ENCODE measurements at places on chromosomes 13 and 19.

GRCh38 chr19:51607920-51608562 lies 22.2 kb downstream of the SIGLEC5 start:
- DNase-seq = peak; percentile 91

GRCh38 chr13:50994651-50995050 lies 85.1 kb downstream of the RNASEH2B start:
- DNase-seq = no peak

- DNase-seq = no peak
Measured at GRCh38 chr13:49828453-49828852, 36.0 kb upstream of the KPNA3 start.

GRCh38 chr13:101978552-101979315 lies 423.1 kb downstream of the FGF14 start:
- DNase-seq = no peak

GRCh38 chr13:99363949-99364348 lies 56.8 kb upstream of the GPR183 start:
- no peak for DNase-seq

DNA sequence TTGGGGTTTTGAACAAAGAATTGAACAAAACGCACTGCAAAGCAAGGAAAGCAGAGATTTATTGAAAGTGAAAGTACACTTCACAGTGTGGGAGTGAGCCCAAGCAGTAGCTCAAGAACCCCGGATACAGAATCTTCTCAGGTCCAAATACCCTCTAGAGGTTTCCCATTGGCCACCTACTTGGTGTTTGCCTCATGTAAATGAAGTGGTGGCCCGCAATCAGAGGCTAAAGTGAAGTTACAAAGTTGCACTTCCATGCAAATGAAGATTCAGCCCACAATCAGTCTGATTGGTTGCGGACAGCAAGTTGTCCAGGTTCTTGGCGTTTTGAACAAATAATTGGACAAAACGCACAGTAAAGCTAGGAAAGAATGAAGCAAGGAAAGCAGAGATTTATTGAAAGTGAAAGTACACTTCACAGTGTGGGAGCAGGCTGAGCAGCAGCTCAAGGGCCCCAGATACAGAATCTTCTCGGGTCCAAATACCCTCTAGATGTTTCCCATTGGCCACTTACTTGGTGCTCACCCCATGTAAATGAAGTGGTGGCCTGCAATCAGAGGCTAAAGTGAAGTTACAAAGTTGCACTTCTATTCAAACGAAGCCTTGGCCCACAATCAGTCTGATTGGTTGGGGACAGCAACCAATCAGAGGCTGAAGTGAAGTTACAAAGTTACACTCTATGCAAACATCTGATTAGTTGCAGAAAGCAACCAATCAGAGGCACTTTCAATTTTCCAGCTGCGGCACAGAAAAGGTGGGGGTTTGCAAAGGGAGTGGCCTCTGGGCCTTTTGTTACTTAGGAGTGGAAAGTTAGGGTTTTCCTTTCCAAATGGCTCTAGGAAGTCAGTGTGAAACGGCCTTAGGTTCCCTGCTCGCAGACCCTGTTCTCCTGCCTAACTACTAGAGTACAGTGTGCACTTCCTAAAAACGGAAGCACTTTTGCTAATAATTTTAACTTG lies 4.8 kb upstream of the TM9SF2 start:
- DNase-seq = peak; percentile 32

GRCh38 chr13:35472323-35472881 lies 4.1 kb downstream of the MAB21L1 start:
- no peak for DNase-seq

- no peak for DNase-seq
Measured at GRCh38 chr13:53781941-53782340, 753.3 kb downstream of the OLFM4 start.

GRCh38 chr19:29805031-29805965 lies 6.5 kb upstream of the CCNE1 start:
- peak; percentile 90 for DNase-seq

DNA sequence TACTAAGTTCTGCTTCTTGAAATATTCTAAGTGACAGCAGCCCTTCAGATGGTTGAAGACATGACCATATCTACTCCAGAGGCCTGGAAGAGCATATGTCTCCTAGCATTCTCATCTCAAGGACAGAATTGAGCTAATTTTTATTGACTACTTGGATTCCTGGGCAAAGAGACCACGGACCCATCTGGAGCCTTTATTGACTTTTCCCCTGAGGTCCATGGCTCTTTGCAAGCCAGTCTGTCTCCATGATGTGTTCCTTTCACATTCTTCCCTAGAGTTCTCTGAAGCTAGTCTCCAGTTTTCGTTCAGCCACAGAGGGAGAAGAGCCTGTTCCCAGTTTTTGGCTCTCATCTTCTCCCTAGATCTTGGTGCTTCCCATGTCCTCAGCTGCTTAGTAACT lies 202.7 kb downstream of the PCCA start:
- no peak for DNase-seq

GRCh38 chr13:104296286-104296685 lies 1230.1 kb upstream of the SLC10A2 start:
- no peak for DNase-seq

DNA sequence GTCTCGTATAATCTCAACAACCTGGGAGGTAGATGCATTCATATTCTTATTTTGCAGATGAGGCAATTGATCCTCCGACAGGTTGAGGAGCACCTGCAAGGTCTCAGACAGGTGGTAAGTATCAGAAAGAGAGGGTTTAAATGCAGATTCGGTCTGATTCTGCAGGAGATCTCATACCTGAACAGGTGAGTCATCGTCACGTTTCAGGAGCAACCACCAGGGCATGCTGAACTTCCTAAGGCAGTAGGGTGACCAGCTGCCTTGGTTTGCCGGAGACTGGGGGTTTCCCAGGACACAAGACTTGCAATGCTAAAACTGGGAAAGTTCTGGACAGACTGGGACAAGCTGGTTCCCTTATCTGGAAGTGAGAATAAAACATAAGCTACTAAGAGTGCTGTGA lies 68.8 kb upstream of the TSHZ3 start:
- peak; percentile 72 for DNase-seq

DNA sequence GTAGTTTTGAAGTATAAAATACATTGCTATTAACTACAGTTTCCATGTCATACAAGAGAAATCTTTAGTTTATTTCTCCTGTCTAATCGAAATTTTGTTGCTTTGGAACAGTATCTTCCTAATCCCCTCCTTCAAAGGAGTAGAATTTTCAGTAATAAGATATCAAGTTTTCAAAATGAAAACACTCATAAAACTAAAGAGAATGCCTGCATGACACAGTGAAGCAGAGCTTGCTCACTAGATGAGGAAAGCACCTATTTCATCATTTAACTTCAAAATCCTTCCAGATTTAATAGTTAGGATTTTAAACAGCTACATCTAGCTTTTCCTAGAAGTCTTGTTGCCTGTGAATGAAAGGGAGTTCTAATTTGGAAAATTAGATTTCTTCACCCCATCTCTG lies 80.8 kb downstream of the TNFSF11 start:
- no peak for DNase-seq

GRCh38 chr13:72638059-72638815 lies 89.2 kb downstream of the MZT1 start:
- no peak for DNase-seq

- no peak for DNase-seq
Measured at GRCh38 chr19:51417107-51417809, at the start of gene SIGLEC10. Gene SIGLEC10, minus strand, starts transcription at chr19:51417642. Its CDS starts 61 bp downstream, at chr19:51417581.

- DNase-seq = no peak
Measured at GRCh38 chr19:33616857-33617256, 4.9 kb upstream of the CHST8 start.

DNA sequence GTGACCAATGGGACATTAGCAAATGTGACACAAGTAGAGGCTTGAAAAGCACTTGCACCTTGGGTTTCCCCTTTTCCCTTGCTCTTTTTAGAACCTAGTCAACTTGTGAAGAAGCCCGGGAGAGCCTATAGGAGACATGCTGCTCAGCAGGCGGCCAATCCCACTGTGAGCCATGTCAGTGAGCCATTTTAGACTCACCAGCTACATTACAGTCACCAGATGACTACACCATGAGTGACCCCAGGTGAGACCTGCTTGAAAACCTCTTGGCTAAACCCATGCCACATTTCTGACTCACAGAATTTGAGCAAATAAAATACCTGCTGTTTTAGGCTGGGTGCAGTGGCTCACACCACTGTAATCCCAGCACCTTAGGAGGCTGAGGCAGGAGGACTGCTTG lies 317.5 kb downstream of the KLF12 start:
- DNase-seq = no peak

- no peak for DNase-seq
Measured at GRCh38 chr13:109533350-109533749, 253.0 kb downstream of the IRS2 start.

- no peak for DNase-seq
Measured at GRCh38 chr13:28954810-28955209, 134.7 kb downstream of the MTUS2 start.

DNA sequence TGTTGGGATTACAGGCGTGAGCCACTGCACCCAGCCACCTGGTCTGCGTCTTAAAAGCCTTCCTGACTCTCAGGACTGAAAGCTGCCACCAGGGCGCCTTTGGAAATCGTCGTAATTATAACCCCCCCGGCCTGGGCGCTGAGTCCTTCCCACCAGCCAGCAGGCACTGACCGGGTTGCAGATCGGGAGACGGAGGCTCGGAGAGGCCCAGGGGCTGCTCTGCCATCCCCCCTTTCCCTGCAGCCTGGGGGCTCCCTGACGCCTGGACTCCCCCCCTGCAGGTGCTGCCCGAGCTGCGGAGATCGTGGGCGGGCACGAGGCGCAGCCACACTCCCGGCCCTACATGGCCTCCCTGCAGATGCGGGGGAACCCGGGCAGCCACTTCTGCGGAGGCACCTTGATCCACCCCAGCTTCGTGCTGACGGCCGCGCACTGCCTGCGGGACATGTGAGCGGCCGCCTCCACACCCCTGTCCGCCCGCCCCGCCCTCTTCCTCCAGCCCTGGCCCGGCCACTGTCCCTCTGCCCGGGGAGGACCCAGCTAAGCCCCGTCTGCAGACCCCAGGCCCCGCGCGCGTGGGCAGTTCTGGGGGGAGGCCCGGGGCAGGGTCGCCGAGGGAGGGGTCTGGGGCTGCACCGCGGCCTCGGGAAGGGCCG lies 2.5 kb downstream of the PRTN3 start:
- DNase-seq = no peak

DNA sequence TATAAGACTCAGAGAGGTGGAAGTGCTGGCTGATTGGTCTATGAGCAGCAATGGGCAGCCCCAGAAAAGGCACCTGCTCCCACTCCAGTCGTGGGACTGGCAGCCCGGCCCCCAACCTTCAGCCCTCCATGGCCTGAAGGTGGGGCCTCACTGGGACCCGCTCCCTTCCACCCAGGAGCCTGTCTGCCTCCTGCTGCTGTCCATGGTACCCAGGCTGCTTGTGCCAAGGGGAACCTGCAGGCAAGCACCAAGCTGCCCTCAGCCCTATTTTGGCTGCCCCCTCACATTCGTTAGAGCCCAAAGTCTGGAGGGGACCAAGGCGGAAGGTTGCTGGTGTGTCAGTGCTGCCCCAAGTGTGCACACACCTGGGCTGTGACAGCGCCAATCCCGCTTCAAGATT lies 2304.9 kb downstream of the PCDH9 start:
- no peak for DNase-seq

Measured in osteoblast (primary cell).